ENCODE measurements at places on chromosomes 7 and 10.
A peak's percentile ranks its signal among the peaks of the same experiment; 100 is the strongest.

DNA sequence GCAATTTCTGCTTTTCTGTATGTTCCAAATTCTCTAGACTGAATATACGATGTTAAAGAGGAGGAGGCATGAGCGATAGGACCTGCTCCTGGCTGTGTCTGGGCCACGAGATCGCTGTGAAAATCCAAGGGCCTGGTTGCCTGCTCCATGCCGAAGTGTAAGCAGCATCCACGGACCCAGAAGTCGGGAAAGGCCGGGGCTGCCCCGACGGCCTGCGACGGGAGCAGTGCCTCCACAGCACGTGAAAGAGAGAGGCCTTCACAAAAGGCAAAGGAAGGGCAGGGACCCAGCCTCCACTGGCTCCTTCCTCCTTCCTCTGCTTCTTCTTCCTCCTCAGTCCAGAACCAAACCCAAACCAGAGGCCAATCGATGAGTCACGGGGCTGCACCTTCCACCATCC is 122.9 kb upstream of the MGMT start:
- no peak for DNase-seq

DNA sequence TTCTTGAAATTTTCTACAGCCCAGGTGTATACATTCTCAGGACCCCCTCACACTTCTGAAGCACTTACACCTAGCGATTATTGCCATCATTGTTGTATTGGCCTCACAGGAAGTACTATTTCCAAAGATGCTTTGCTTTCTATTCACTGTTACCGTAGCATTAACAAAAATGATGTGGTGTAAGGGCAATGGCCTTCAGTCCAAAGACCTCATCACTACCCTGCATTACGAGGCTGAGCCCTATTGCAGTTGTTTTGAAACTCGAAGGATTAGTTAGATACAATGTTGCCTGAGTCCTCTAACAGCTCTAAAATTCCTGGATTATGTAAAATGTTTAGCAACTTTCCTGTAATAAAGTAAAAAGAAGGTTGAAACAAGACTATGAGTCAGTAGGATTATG is 2.9 kb downstream of the NRCAM start:
- DNase-seq, result no peak

DNA sequence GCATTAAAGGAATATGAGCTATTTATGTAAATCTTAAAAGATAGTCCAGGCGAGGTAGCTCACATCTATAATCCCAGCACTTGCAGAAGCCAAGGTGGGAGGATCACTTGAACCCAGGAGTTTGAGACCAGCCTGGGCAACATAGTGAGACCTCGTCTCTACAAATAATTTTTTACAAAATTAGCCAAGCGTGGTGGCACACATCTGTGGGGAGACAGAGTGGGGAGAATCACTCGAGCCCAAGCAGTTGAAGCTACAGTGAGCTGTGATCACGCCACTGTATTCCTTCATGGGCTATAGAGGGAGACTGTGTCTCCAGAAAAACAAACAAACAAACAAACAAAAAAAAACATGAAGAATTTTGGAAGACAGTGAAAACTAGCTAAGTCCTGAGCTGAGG is 28.4 kb downstream of the HERC4 start:
- no peak for DNase-seq

GRCh38 chr7:107284911-107285479 is 116.2 kb downstream of the HBP1 start:
- no peak for DNase-seq

DNA sequence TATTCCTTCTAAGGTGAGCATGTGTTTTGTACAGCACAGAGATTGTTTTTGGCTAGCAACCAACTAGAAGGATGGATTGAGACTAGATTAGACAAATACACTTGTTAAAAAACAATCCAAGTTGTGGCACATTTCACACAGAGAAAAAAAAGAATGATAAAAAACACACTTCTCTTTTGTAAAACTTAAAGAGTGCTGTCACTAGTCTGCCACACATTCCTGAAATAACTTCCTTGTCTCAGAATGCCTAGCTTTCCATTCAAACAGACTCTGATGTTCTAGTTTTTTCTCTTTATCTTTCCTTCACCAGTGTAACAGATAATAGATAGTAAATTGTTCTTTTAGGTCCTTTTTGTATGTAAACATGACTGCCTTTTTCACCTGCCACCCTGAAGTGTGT is 11.4 kb downstream of the DLD start:
- no peak for DNase-seq

- DNase-seq, result no peak
Measured at GRCh38 chr10:15426558-15426957, 55.5 kb upstream of the FAM171A1 start.

- DNase-seq, result no peak
Measured at GRCh38 chr7:137658190-137658900, 188.4 kb downstream of the DGKI start.

DNA sequence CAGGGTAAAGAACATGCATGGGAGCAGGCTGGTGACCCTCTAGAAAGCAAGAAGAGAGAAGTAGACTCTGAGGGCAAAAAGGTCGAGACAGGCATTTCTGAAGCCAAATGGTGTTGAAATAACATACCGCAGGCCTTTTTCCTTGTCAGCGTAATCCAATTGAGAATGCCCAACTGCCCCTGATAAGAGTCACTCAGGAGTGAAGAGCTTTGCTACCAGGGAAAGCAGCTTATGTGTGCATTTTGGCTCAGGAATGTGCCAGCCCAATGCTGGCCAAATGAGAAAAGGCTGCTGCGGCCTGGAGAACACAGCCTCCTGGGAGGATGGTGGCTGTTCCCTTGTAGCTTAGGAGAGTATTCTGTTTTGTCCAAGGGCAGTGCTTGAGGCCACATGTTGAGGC is 61.4 kb upstream of the NFKB2 start:
- DNase-seq, result no peak

GRCh38 chr10:9158675-9159074 is 1104.2 kb downstream of the GATA3 start:
- DNase-seq, result no peak

DNA sequence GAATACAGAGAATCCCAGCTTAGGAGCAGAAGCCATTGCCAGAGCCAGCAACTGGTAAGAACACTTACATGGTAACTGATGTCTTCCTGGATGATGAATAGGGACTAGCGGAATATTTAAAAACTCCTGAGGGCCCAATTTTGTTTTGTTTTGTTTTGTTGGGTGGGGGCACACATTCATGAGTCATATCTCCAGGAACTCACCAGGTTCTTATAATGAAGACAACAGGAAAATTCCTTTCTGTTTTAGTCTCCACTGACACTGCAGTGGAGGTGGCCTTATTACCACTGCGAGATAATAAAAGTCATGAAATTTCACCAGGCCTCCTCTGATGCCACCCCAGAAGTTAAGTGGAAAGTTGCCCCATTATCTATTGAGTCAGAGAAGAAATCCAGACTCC is 6.6 kb upstream of the CUZD1 start:
- no peak for DNase-seq

GRCh38 chr10:9554321-9554720 is 1463.4 kb upstream of the CELF2 start:
- DNase-seq, result no peak

- DNase-seq, result no peak
Measured at GRCh38 chr10:21754410-21755011, 220.5 kb downstream of the MLLT10 start.

- DNase-seq, result no peak
Measured at GRCh38 chr7:92768501-92769393, 67.6 kb downstream of the CDK6 start.

DNA sequence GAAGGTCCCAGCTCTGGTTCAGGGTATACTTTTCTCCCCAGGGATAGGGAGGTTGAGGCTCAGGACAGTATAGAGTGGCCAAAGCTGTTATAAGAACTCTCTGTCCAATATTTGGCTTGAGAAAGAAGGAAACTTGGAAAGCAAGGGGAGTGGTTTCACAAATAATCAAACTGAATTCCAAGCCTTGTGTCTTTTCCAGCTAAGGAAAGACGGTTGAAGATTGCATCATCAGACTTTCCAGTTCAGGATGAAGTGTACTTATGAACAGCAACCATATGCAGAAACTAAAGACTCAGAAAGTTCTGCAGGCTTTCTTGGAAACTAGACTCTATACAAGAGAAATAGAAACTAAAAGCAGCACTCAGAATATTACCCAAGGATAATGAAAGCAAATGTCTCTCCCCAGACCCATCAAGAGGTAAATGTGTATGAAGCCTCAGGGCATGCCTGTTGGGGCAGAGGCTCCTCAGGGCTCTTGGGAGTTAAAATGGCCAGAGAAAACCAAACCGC is 46.4 kb downstream of the RAMP3 start:
- DNase-seq, result no peak

- no peak for DNase-seq
Measured at GRCh38 chr10:108411894-108412293, 1247.4 kb upstream of the SORCS1 start.

DNA sequence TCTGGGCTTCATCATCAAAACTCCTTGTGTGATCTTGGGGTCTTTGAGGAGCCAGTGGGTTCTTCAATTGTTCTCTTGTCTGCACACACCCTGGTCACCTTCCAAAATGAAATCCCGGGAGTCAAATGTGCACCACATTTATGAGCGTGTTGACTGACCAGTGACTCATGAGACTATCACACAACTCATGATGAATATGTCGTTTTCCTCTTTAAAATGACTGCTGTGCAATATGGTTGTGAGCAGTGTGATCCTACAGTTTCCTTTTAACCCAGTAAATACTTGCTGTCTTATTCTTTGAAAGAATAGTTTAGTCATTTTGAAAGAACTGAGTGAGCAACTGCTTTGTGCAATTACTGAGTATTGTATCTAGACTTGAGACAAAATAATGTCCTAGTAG is 149.2 kb downstream of the DYNC1I1 start:
- no peak for DNase-seq

DNA sequence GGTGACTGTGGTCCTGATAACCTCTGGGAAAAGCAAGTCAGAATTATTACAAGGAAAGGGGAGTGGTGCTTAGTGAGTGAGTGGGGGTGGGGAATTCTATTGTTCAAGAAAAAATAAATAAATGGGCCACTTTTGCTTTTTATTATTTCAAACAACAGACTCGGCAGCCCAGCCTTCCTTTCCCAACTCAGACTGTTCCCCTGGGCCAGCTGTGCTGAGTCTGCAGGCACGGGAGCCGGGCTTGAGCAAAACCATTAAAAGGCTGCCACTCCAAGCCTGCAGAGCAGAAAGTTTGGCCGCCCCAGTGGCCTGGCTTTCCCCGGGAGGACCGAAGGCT is 90.0 kb downstream of the PLXNA4 start:
- peak; percentile 71 for DNase-seq

GRCh38 chr10:87750001-87750671 is 67.9 kb downstream of the ATAD1 start:
- no peak for DNase-seq

- DNase-seq, result no peak
Measured at GRCh38 chr7:2510909-2511768, 8.4 kb upstream of the LFNG start.

GRCh38 chr10:45375101-45375500 is 1.1 kb downstream of the ALOX5 start:
- DNase-seq, result no peak

GRCh38 chr7:56447864-56448693 is 331.9 kb upstream of the NUPR2 start:
- DNase-seq, result peak; percentile 72

- no peak for DNase-seq
Measured at GRCh38 chr7:72504061-72504706, 92.0 kb upstream of the CALN1 start.

GRCh38 chr7:93890041-93890463 is 501 bp downstream of the TFPI2 start:
- peak; percentile 23 for DNase-seq

GRCh38 chr10:69451784-69452251 is 553 bp downstream of the TSPAN15 start:
- no peak for DNase-seq

DNA sequence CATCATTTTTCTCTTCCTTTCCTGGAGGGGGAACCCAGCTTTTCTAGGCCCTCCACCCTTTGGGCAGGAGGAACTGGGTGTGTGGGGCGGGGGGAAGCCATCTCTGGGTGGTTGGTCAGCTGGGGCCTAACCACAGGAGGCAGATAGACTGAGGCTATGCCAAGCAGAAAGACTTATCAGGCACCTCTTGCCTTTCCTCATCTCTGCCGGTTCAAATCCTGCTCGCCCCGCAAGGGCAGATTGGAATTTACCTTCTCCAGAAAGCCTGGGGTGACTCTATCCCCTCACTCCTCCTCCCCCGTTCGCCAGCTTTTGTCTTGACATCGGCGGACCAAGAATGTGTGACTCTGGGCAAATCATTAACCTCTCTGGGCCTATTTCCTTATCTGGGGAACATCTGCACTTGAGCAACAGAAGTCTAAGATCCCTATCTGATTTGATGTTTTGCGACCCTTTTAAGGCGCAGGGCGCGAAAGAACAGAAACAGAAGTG is 584 bp upstream of the GARS1 start:
- DNase-seq, result peak; percentile 29

- DNase-seq, result no peak
Measured at GRCh38 chr10:98511876-98512275, 65.1 kb upstream of the HPS1 start.

GRCh38 chr7:50246551-50246950 is 58.0 kb upstream of the IKZF1 start:
- no peak for DNase-seq

DNA sequence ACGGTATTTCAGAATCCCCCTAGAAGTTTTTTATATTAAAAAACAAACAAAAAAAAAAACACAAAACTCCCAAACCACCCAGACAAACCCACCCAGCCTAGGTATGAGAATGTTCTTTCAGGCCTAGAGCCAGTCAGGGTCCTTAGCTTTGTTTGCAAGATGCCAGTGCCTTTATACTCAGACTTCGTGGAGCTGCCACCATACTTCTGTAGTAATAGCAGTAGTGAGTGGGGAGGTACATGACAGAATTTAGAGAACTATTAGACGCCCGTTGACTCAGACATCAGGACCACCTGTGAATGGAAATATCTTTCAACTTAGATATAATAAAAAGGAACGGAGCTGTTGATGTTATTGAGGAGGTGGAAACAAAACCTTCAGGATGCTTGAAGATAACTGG is 138.2 kb upstream of the MKLN1 start:
- DNase-seq, result no peak

DNA sequence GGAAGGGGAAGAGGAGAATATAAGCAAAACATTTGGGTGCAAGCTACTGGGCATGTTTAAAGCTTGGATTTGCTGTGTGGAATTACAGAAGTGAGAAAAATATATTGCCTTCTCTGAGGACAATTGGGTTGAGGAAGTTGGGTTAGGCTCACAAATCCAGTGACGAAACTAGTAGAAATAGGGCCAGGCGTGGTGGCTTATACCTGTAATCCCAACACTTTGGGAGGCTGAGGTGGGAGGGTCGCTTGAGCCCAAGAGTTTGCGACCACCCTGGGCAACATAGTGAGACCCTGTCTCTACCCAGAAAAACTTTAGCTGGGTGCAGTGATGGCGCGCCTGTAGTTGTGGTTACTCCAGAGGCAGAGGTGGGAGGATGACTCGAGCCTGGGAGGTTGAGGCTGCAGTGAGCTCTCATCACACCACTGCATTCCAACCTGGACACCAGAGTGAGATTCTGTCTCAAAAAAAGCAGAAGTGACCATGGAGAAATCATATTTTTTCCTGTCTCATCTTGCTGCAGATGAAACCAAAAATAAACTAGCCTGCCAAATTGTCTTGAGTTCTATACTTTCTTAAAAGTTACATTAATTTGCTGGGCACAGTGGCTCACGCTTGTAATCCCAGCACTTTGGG is 22.4 kb downstream of the NRBF2 start:
- DNase-seq, result no peak

GRCh38 chr7:120806669-120807068 is 51.3 kb downstream of the TSPAN12 start:
- no peak for DNase-seq

- no peak for DNase-seq
Measured at GRCh38 chr10:59290448-59290847, 71.9 kb downstream of the FAM13C start.

All from tibial artery (tissue), 4 donors.